ENCODE measurements at places on chromosomes 16 and 17.

- DNase-seq = no peak
Measured at GRCh38 chr16:56203052-56203451, 11.8 kb downstream of the GNAO1 start.

GRCh38 chr16:72430121-72430520, 258.2 kb upstream of the PMFBP1 start:
- no peak for DNase-seq

GRCh38 chr17:70100983-70101382, 26.0 kb downstream of the KCNJ16 start:
- DNase-seq = no peak

DNA sequence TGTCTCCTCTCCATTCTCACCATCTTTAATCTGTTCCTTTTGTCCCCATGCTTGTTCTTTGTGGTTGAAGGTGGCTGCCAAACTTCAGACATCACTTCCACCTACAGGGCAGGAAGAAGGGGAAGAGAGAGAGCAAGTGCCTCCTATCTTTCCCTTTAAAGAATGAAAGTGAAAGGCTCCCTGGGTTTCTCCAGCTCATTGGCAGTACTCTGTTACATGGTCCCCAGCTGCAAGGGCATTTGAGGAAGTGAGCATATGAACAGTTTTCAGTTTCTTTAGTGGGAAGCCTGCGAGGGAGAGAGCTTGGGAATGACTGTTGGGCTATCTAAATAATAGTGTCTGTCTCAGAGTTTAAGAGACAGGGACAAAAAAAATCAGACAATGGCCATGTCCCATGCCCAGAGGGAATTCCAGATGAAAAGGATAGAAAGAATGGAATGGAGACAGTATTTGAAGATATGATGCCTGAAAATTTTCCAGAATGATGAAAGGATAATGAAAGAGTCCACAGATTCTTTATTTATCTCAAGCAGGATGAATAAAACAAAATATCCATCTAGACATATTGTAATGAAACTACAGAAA, 159.9 kb downstream of the LGALS9B start:
- DNase-seq = no peak

DNA sequence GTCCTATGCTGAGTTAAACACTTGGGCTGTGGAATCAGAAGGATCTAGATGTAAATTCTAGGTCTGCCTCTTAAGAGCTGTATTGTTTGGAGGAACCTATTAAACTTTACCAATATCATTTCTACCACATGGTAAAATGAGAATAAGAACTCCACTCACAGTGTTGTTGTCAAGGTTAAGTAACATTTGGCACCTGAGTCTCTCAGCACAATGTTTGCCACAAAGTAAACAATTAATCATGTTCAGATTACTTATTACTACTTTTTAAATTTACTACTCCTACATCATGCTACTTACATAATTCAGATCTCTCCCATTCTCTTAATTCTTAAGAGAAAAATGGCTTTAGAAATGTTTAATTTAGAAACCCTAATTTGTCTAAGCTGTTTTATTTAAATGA, 305.9 kb downstream of the CA10 start:
- no peak for DNase-seq

DNA sequence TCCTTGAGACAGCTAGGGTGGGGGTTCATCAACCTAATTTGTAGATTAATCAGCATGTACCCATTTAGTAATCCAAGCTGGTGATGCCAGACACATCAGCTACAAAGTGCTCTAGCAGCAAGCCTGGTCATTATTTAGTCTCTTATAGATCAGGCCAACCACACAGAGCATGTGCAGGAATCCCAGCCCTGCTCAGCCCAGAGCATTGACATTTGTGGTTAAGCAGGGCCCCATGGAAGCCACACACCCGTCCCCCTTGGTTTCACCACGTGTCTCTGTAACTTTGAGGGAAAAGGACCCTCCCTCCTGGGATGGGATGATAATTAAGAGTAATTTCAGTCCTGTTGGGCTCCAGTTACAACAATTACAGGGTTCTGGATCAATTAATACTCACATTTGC, 268.8 kb upstream of the RPL38 start:
- no peak for DNase-seq

All from left ventricle myocardium inferior (tissue), 1 donor.